ENCODE measurements at places on chromosomes 1 and 21.

- no peak for DNase-seq
Observed at GRCh38 chr1:237712586-237713157, 178.1 kb downstream of the ZP4 start.

DNA sequence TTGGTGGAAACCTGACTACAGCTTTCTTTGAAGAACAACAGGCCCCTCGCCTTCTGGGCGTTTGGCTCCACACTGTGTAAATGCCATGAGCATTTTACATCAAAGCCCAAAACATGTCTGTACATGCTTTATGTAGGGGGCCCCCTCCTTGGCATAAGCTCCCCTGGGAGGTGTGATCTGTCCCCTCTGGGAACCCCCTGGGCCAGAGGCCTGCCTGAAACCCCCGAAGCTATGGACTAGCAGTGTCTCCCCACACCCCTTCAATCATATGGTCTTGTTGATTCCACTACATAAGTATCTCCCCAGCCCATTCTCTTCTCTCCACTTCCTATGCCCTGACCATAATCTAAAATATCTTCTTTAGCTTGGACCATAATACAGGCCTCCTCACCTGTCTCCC lies 241.5 kb downstream of the C1orf94 start:
- no peak for DNase-seq

DNA sequence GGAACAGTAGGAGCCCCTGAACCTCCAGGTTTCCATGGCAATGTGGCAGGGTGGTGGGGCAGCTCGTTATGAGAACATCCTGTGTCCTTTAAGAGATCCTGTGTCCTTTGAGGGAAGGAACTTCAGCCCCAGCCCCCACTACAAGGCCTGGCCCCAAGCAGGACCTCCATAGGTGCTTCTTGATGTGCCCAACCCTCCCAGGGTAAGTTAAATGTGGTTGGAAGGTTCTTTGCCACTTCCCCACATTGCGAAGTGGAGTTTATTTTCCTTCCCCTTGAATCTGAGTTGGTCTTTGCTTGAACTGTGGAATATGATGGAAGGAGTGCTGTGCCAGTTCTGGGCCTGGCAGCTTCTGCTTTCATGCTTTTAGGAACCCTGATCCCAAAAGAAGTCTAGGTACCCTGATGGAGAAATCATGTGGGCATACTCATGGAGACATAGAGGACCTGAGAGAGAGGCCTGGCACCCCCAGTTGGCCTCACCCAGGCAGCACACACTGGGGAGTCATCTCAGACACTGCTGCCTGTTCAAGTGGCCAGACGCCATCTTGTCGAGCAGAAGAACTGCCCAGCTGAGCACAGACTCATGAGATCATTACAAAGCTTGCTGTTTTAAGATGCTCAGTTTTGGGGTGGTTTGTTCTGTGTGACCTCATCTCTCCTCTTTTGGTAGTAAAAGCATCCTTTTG lies 44.1 kb upstream of the ACTL8 start:
- no peak for DNase-seq

DNA sequence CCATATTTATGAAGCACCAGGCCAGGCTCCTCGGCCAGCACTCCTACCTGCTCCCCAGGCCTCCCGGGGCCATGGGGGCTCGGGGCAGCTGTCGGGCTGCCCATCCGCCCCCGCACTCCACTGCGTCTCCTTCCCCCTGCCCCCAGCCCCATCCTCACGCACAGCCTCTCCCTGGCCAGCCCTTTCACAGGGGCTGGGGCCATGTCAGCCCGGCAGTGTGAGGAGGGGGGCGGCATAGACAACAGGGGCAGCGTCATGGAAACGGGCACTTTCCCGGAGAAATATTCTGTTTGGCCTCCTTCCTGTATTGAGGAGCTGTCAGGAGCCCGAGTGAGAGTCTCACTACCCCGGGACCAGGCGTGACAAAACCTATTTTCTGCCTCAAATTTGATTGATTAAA lies 87.3 kb downstream of the CASZ1 start:
- no peak for DNase-seq

DNA sequence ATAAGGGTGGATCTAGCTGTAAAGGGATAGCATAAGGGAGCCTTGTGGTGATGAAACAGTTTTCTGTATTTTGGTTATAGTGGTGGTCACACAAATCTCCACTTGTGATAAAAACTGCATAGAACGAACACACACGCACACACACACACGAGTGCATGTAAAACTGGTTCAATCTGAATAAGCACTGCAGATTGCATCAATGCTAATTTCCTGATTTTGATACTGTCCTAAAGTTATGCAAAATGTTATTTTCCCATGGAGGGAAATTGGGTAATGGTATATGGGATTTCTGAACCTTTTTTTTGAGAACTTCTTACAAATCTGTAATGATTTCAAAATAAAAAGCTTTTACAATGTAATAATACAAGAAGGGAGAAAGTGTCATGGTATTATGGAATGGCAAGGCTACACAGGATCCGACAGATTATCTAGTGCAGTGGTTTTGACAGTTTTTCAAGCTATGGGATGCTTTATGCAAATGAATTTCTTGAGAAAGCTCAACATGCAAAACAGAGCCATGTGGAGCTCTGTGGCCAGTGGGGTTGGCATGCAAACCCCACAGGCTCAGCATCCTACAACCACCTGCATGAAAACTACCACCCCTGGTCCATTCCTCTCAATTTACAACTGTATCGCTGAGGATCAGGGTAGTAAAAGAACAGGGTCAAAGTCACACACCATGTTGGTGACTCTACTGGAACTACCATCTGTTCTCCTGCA lies 18.8 kb downstream of the SLC41A1 start:
- no peak for DNase-seq

- DNase-seq = no peak
Observed at GRCh38 chr1:6509919-6510291, 18.4 kb upstream of the PLEKHG5 start.

- DNase-seq = no peak
Observed at GRCh38 chr1:183553764-183554163, 36.5 kb downstream of the NCF2 start.

- no peak for DNase-seq
Observed at GRCh38 chr21:40863839-40864238, 16.9 kb upstream of the DSCAM start.

DNA sequence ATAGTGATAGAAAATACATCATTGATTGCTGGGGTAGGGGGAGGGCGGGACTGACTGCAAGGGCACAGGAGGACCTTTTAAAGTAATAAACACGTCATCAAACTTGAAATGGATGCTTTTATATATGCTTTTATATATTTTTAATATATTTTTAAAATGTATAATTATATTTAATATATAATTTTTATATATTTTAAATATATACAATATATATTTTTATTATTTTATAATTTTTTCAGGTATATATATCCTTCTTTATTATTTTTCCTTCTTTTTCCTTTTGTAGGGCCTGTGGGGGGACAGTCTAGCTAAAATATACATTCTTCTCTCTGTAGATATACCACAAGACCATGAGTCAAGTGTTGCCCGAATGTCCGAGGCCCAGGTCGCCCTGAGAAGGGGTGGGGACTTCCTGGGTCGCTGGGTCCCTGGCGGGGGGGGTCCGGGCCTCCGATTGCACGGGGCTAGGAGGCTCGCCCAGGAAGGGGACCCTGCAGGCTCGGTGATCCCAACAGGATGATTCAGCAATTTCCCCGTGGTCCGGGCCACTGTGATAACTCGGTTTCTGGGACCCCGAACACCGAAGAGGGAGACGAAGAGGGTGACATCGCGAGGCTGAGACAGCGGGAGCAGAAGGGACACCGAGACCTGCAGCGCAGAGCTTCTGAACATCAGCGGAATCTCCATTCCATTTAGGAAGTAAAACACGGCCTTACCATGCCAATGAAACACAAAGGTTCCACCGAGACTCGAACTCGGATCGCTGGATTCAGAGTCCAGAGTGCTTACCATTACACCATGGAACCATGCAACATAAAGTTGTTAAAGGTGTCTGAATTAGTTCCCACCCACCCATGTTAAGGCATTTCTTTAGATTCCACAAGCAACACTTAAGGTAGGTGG lies 112.5 kb upstream of the NBPF11 start:
- peak; percentile 42 for DNase-seq

GRCh38 chr21:17372200-17372599 lies 140.6 kb upstream of the CXADR start:
- DNase-seq = no peak

DNA sequence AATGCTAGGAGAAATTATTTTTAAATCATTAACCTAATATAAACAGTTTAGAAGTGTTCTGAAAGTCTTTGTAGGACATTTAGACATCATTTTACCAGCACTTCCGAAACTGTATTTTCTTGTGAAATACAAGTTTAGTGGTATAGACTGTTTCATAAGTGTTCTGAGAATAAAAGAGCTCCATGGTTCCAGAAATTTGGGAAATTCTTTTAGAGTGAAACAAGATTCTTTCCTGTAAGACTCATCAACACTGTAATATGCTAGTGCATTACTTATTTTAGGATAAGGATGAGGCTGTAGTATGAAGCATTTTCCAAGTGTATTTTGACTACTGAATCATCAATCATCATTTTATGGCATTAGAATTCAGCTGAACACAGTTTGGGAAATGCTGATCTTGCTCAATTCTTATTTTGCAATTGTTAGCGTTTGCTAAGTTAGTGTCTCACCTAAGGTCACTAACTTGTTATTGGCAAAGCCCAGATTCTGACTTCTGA lies 73.4 kb downstream of the CEP350 start:
- DNase-seq = no peak

- peak; percentile 75 for DNase-seq
Observed at GRCh38 chr1:159750621-159751020, 30.1 kb upstream of the DUSP23 start.

GRCh38 chr1:23574265-23574754 lies 15.0 kb upstream of the ID3 start:
- DNase-seq = no peak

DNA sequence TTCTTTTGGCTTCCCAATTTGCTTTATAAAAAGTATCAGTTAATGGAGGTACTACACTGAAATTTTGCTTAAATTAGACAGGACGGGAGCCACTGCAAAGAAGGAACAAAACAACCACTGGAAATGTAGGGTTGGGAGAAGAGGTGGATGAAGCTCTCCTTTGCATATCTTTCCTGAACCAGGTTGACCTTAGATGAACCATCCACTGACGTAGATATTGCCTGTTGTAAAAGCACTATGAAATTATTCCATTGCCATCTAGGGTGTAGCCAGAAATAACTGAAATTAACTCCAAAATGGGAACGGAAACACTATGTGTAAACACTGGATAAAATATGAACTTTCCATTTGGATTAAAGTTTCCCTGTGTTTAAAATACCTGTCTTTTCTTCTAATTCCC lies 1.2 kb upstream of the ABL2 start:
- no peak for DNase-seq

GRCh38 chr1:30664103-30664755 lies 59.2 kb downstream of the MATN1 start:
- DNase-seq = no peak

DNA sequence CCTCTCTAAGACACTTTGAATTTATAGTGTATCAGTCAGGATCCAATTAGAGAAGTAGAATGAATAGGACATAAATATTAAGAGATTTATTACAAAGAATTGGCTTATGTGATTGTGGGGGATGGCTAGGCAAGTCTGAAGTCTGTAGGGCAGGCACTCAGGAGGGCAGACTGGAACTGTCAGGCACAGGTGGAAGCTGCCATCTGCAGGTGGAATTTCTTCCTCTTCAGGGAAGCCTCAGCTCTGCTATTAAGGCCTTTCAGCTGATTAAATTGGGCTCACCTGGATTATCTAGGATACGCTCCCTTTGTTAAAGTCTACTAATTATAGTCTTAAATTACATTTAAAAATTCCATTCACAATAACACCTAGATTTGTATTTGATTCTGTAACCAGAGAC lies 92.0 kb upstream of the HAO2 start:
- DNase-seq = no peak

DNA sequence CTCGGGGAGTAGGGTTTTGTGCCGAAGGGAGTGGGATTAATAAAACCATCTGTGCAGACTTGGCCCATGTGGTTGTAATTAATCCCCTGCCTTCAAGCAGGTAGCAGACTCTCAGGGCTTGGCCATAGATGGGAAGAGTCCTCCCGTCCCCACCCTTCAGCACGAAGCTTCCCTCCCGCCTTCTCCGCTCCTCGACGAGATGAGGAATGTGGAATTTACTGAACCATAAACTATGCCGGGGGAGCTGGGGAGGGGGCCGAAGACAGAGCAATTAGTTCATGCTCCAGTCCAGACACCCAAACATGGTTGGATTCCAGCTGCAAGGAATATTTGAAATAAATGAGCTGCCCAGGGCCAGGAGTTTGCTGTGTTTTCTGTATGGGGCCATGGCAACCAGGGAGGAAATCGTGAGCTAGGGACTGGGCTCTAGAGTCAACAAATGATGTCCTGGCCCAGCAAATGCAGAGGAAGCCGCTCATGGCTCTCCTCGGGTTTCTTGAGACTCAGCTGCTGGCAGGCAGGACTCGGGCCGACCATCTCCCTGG lies 78.8 kb downstream of the SPSB1 start:
- DNase-seq = no peak

- DNase-seq = peak; percentile 10
Observed at GRCh38 chr1:92306020-92306419, 7.2 kb downstream of the RPAP2 start.
